ENCODE measurements at places on chromosomes 1 and 21. TPM values are rescaled to one million over a fixed set of nuclear protein-coding genes. Genes with fewer than 3 reads are reported as not detected.
A peak's percentile ranks its signal among the peaks of the same experiment; 100 is the strongest.

DNA sequence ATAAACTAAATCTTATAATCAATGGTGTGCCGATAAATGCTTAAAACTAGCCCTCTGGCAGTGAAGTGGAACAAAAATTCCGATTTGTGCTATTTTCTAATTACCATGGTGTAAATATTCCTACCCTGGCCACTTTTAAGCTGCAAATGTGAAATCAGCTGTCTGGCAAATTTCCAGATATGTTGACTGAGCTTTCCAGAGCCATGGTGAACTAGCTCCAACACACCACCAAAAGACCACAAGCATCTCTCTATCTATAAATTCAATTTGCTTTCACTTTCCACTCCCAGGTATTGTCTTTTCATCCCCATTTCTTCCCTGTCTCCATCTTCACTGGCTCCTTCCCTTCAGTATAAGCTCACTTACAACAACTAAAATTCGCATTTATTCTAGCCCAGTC is 152.3 kb upstream of the RGS18 start:
- no peaks in the 10 kb centered on the region for H3K27me3 ChIP-seq
- no peak overlapping the region for H3K4me3 ChIP-seq
- DNase-seq, result no peak
- no peaks in the 10 kb centered on the region for H3K36me3 ChIP-seq
- H3K27ac ChIP-seq, result no peak overlapping the region

- no peak overlapping the region for H3K27ac ChIP-seq
- peak; percentile 78 for DNase-seq
These were observed 37.3 kb downstream of the IFNAR1 start for GRCh38 chr21:33362044-33362555.

DNA sequence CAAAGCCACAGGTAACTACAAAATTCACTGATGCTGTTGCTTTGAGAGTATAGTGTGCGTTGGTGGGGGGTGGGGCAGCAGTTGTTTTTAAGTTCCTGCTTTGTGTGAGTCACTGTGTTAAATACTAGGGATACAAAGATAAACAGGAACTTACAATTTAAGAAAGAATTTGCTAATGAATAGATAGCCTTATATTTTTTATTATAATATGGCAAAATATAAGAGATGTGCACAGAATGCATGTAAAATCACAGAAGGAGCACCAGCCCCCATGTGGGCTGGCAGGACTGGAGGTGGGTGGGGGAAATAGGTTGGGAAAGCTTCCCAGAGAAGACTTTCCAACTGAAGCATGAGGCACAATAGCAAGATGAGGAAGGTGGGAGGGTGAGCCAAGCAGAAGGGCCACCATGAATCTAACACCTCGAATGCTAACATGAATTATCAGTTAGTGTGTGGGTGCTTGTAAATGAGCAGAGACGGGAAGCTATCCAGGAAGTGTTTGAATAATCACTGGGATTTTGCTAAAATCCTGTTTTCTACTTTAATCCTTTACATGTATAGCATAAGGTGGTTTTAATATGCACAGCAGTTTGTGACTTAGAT is 57.0 kb upstream of the RAVER2 start:
- no peak for DNase-seq
- no peak overlapping the region for H3K4me3 ChIP-seq
- H3K36me3 ChIP-seq, result peaks cover 59% of the 10 kb centered on the region
- no peaks in the 10 kb centered on the region for H3K4me1 ChIP-seq

DNA sequence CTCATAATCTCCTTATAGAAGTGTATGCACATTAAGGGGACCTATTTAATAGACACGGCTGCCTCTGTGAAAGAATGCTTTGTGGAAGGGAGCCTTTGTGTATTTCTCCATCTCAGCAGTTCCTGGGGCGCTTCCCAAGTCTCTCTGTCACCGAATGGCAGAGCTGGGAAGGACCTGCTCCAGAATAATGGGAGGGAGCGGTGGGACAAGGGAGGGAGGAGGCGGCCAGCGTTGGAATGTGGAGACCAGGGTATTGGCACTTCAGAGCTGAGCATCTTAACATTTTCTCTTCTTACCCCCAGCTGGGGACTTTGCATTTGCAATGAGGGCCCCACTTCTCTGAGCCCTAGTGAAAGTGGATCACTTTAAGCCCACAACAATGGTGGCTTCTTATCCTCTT is 23.9 kb downstream of the CACHD1 start:
- peak overlapping the region; percentile 31 for H3K4me3 ChIP-seq
- peaks cover 51% of the 10 kb centered on the region for H3K27me3 ChIP-seq
- peak overlapping the region; percentile 90 for H3K27ac ChIP-seq

- peaks cover 18% of the 10 kb centered on the region for H3K27me3 ChIP-seq
- DNase-seq, result no peak
- no peaks in the 10 kb centered on the region for H3K36me3 ChIP-seq
These were observed 103.3 kb upstream of the KCNK2 start for GRCh38 chr1:214979191-214979590.

DNA sequence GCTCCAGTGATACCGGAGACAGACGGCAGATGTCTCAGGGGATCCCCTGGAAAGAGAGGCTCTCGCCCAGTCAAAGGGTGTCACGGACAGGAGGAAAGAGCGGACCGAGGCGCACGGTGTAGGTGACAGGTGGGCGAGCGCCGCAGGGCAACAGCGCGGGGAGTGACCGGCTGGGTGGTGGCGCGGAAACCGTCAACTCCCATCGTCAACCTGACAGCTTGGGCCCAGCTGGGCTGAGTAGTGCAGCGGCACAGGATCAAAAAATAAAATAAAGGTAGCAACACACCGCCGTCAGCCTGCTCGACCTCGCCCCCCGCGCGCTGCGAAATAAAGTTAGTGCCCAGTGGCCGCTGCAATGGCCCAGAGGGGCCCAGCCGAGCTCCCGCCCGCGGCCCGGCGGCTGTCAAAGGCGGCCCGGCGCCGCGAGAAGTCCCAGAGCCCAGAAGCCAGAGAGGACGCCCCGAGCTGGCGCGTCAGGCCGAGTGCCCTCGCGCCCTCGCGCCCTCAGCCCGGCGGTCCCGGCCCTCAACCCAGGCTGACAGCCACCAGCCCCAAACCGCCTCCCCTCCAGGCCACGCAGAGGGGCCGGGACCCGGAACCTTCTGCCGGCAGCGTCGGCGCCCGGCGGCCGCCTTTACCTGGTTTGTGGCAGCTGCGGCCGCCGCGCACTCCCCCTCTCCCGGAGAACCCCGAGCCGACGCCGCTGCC is at the start of gene LYST:
LYST (minus strand) TSS at position 702 of the 708 bp plus-strand sequence. CDS start 36,489 bp downstream, outside the sequence.
- no peaks in the 10 kb centered on the region for H3K4me1 ChIP-seq
- peak; percentile 79 for DNase-seq
- H3K36me3 ChIP-seq, result no peaks in the 10 kb centered on the region
- peak within 1 kb of the TSS; percentile 85 for H3K4me3 ChIP-seq

DNA sequence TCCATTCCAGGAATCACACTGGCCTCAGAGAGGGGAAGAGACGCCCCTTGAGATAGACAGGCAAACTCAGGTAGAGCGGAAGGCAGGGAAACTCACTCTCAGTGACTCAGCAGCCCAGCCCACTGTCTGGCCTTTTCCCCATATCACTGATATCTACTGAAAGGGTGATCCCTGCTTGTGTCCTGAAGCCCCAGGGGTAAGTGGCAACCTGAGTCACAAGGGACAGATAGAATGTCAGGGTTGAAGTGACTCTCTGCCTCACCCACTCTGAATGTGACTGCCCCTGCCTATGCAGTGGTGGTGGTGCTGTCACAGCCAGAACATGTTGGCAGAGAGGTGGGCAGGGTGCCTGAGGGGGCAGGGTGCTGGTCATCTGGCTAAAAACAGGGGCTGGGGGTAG is 157.5 kb upstream of the FGGY start:
- H3K4me1 ChIP-seq, result no peaks in the 10 kb centered on the region
- no peaks in the 10 kb centered on the region for H3K36me3 ChIP-seq
- no peak overlapping the region for H3K27ac ChIP-seq
- H3K4me3 ChIP-seq, result no peak overlapping the region
- DNase-seq, result peak; percentile 56

- no peak overlapping the region for H3K4me3 ChIP-seq
- H3K4me1 ChIP-seq, result no peaks in the 10 kb centered on the region
- DNase-seq, result no peak
- no peak overlapping the region for H3K27ac ChIP-seq
- peaks cover 75% of the 10 kb centered on the region for H3K36me3 ChIP-seq
These were observed 17.4 kb downstream of the SFT2D2 start for GRCh38 chr1:168243198-168243597.

DNA sequence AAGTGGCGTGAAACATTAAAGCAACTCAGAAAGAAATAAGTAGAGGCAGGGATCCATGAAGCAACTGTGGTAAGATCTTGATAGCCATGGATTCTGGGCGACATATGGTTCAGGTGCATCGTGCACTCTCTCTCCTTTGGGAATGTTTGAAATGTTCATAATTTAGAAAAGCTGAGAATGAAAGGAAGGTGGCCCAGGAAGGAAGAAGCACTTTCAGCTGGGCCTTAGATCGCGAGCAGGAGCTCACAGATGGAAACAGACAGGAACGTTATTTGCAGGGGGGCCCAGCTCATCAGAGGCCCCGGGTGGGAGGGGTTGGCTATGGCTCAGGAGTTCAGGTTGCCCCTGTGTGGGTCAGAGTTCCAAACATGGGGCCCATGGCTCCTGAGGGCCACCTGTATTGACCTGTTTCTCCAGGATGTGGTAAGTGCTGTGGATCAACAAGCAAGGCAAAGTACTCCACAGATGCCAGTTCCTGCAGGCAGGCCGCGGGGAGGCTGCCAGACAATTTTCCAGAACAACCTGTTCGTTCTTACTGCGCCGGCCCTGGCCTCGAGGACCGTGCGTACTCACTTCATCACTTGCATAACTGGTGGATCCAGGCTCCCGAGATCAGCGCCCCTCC is 253.2 kb downstream of the TOMM20 start:
- peaks cover 3% of the 10 kb centered on the region for H3K4me1 ChIP-seq
- H3K4me3 ChIP-seq, result no peak overlapping the region
- no peak for DNase-seq
- H3K27ac ChIP-seq, result no peak overlapping the region

GRCh38 chr1:151993084-151993733 is 450 bp downstream of the S100A10 start:
- H3K4me1 ChIP-seq, result peaks cover 27% of the 10 kb centered on the region
- peak; percentile 83 for DNase-seq
- H3K27me3 ChIP-seq, result peaks cover 11% of the 10 kb centered on the region
- H3K27ac ChIP-seq, result no peak overlapping the region
- H3K4me3 ChIP-seq, result peak overlapping the region; percentile 88

DNA sequence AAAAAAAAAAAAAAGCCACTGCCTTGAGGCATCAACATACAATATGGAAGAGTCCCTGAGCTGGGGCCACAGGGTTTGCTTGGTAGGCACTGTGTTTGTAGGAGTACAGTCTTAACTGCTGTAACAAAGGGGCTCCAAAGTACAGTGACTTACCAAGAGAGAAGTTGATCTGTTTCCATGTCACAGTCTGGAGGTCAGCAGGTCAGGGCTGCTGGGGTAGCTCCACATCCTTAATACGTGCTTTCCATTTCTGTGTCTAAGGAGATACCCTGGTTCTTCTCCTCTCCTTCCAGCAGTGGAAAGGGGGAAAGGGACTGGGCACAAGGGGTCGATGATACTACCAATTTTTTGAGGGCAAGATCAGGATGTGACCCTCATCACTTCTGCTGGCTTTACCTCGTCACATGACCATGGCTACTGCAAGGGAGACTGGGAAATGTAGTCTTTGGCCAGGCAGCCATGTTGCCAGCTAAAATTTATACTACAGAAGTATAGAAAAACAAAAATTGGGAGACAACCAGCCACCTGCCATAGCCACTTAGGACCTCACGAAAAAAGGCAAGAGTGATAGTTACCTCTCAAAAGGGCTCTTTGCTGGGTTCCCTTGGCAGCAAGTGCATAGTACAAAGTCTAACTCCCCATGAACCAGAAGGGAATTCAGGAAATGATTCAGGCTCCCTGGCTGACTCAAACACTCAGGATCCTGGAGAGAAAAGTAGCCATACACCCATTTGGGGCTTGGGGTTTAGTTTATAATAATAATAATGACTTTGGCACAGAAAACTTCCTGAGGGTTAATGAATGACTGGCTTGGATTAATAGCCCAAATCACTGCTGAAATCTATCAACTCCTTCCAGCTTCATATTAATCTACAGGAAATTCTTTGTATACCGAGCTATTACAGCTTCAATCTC is 52.7 kb upstream of the ATP5PO start:
- no peaks in the 10 kb centered on the region for H3K4me1 ChIP-seq
- no peaks in the 10 kb centered on the region for H3K36me3 ChIP-seq
- DNase-seq, result peak; percentile 77
- H3K4me3 ChIP-seq, result no peak overlapping the region

DNA sequence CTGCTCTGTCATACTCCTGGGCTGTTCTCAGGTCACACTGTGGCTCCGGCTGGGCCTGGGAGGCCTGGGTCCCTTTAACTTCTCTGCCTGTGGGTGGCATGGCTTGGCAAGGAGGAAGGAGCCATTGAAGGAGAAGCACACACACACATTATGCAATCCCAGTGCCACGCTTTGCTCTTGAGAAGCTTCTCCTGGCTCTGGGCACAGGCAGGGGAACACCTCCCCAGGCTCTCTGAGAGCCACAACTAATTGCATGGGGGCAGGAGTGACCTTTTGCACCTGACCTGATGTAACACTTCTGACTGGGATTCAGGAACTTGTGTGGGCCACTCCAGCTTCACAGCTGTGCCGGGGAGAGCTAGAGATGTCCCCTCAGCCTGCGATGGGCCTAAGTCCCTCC is 23.1 kb downstream of the LGR6 start:
- DNase-seq, result no peak
- H3K27ac ChIP-seq, result no peak overlapping the region
- H3K4me1 ChIP-seq, result peaks cover 5% of the 10 kb centered on the region
- H3K4me3 ChIP-seq, result no peak overlapping the region
- no peaks in the 10 kb centered on the region for H3K27me3 ChIP-seq
- no peaks in the 10 kb centered on the region for H3K36me3 ChIP-seq

DNA sequence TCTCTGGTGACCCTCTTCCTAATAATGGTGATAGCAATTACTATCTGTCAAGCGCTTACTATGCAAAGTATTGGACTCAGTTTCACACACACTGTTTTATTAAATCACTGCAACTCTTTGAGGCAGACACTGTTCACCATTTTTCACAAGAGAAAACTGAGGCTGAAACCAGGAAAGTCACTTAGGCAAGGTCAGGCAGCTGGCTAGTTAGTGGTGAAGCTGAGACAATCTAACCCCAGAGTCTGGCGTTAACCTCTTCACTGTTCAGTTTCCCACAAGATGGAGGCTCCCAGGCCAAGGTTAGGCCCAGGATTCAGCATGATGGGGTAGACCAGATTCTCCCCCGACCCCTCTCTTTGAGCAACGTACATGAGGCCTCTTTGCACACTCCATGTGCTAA is 4.8 kb upstream of the GJA8 start:
- H3K4me3 ChIP-seq, result no peak overlapping the region
- no peak overlapping the region for H3K27ac ChIP-seq
- no peaks in the 10 kb centered on the region for H3K27me3 ChIP-seq
- no peaks in the 10 kb centered on the region for H3K36me3 ChIP-seq

DNA sequence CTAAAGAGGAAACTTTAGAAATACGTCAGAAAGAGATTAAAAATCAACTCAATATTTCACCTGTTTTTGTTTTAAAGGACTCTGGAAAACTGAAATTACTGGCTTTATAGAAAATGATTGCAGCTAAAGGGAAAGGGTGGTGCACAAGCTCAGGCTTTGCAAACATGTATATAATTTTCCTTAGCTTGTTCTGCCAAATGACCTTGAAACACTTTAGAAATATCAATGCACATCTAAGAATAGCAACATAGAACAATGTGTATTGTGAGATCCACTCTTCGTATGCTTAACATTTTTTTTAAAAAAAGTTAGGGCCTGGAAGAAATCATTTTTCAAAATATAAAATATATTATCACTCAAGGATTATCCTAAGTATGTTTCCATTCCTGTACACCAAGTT is 143.9 kb downstream of the NTPCR start:
- H3K36me3 ChIP-seq, result no peaks in the 10 kb centered on the region
- H3K4me1 ChIP-seq, result no peaks in the 10 kb centered on the region
- no peak overlapping the region for H3K27ac ChIP-seq
- DNase-seq, result no peak
- H3K4me3 ChIP-seq, result no peak overlapping the region

Gene FCRLA
- total RNA-seq, result not detected

Gene SEC16B
- 0.90 TPM for total RNA-seq

Gene C1orf53
- 1.7 TPM for total RNA-seq

Gene APOBEC4
- not detected for total RNA-seq

Gene OR2L2
- 0.13 TPM for total RNA-seq

Gene SPRR2E
- total RNA-seq, result not detected

Data from endodermal cell (in vitro differentiated cells).